Trophoblast cell (in vitro differentiated cells and primary cell): ENCODE measurements at places on chromosomes 2 and 18.

GRCh38 chr2:229566370-229566769 is 148.0 kb downstream of the DNER start:
- DNase-seq: no peak

DNA sequence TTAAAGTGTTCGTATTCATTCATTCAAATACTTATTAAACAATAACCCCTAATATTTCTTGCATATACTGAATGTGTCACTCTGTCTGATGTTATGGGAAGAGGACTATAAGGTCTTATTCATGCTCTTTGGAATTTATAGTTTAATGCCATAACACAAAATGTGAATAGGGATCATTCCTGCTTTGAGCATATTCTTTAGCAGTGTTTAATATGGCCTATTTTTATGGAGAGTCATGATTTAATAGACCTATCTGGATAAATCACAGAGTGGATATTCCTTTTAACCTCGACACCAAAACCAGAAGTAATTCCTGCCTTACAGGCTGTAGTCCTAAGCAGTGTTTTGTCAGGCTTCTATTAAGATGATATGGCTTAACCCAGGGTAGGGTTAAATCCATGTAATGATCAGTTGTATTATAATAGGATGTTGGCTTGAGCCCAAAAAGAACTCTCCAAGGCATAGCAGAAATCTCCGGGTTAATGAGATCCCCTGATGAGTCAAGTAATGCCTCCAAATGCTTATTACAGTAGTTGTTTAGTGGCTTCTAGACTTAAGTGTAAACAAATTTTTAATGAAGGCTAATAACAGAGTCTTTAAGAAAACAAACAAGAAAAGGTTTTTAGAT is 54.3 kb downstream of the GULP1 start:
- no peak for DNase-seq

GRCh38 chr2:172395503-172395902 is 31.9 kb upstream of the ITGA6 start:
- no peak for DNase-seq

GRCh38 chr2:196801674-196802261 is 2.3 kb upstream of the GTF3C3 start:
- no peak for DNase-seq

GRCh38 chr18:22284581-22285360 is 115.4 kb downstream of the GATA6 start:
- no peak for DNase-seq

DNA sequence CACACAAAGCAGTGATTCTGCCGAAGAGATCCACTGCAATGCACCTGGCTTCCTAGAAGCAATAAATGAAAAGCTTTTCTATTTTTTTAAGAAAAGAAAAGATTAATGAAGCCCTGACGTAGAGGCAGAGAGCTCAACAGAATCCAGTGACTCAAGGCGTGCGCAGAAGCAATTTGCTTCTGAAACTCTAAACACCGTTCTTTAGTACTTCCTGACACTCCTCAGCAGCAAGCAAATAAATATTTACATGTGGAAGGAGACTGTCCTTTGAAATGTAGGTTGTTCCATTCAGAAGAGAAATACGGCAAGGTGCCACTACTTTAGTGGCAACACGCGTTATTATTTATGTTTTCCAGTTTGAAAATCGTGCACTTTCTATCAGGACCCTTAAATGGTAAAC is 126.2 kb upstream of the ZNF516 start:
- no peak for DNase-seq

GRCh38 chr2:172153156-172153555 is 50.5 kb upstream of the DLX2 start:
- DNase-seq: no peak

- no peak for DNase-seq
Measured at GRCh38 chr2:151816843-151817242, 11.4 kb downstream of the ARL5A start.
